ENCODE measurements at places on chromosomes 1 and 21.
A peak's percentile ranks its signal among the peaks of the same experiment; 100 is the strongest.

GRCh38 chr1:204128964-204129896 is 22.6 kb downstream of the ETNK2 start:
- peak; percentile 15 for DNase-seq

GRCh38 chr1:100443811-100444571 is 91.7 kb downstream of the CDC14A start:
- peak; percentile 17 for DNase-seq

DNA sequence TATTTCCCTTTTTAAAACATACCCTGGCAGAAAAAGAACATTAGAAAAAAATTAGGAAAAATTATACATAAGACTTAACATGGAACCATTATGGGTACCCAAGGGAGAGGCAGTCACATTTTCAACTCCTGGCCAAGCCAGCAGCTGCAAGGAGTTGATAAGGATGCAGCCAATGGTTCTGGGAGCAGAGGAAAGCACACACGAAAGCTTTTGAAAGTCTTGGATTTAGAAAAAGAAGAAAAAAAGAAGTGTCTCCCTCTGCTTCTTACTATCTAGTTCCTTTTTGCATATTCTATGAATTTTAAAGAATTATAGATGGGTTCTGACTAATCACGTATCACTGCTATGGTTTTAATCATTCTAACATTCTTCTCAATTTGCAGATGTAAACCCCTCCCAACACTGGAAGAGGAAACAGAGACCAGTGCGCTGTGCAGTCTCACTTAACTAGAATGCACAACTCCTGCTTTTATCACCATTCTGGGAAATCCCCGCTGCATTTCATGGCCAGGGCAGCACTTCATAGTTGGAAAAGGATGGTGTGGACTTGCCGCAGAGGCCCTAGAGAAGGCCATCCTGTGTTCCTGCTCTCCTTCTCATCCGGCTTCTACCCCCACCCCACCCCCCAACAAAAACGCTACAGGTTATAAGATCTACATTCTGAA is 2.7 kb upstream of the CD58 start:
- DNase-seq: no peak

GRCh38 chr1:177937931-177938330 is 31.9 kb downstream of the SEC16B start:
- no peak for DNase-seq

DNA sequence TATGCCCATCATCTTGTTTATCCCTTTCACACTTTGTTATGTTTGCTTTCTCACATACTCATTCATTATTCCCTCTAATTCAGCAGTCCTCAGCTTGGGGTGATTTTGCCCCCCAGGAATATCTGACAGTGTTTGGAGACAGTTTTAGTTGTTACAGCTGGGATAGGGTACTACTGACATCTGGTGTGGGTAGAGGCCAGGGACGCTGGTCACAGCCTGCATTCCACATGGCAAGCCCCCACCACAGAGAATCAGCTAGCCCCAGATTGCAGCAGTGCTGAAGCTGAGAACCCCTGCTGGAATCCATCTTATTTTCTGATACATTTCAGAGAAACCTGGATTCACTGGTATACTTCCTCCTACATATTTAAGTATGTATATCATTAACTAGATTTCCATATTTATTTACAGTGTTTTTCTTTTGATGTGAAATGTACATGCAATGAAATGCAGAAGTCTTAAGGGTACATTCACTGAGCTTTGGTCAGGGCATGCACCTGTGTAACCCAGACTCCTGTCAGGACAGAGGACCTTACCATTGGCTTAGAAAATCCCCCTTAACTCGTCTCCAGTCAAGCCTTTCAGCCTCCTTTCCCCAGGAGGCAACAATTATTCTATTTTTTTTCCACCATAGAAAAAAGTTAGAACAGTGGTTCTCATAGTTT is 68.3 kb downstream of the KIF26B start:
- DNase-seq: no peak

- DNase-seq: no peak
These were observed 78.1 kb upstream of the DNAH14 start for GRCh38 chr1:224851210-224851847.

DNA sequence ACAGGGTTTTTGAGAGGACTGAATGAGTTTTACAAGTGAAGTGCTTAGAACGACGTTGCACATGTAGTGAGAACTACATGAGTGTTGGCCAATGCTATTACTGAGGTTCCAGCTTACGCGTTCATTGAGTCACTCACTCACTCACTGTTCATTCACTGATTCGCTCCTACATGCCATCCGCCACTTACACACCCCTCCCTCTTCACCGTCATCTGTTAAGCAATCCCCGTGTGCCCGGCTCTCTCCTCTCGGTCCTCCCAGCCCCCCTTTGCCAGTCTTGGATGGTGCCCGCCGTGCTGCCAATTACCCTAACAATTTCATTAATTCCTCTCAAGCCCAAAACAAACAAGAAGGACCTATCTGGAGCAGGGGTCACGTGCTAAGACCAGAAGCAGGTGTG is 27.3 kb upstream of the EPHA2 start:
- no peak for DNase-seq

GRCh38 chr1:97007840-97008604 is 286.4 kb downstream of the PTBP2 start:
- DNase-seq: no peak

DNA sequence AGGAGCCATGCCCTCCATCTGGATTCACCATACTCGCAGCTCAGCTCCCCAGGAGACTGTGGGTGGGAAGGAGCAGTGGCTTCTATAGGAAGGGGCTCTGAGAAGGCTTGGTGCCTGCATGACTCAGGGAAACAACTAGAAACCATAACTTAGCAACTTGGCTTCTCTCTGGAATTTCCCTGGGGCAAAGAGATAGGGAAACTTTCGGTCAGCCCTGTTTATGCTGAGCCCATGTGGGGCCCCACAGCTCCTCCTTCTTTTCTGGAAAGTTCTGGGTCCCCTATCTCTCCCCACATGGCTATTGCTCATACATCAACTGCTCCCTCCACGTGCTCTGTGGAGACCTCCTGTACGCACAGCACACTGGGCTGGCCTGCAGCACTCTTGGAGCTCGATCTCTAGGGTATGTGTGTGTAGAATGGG is 39.3 kb downstream of the PLEKHA6 start:
- DNase-seq: no peak

DNA sequence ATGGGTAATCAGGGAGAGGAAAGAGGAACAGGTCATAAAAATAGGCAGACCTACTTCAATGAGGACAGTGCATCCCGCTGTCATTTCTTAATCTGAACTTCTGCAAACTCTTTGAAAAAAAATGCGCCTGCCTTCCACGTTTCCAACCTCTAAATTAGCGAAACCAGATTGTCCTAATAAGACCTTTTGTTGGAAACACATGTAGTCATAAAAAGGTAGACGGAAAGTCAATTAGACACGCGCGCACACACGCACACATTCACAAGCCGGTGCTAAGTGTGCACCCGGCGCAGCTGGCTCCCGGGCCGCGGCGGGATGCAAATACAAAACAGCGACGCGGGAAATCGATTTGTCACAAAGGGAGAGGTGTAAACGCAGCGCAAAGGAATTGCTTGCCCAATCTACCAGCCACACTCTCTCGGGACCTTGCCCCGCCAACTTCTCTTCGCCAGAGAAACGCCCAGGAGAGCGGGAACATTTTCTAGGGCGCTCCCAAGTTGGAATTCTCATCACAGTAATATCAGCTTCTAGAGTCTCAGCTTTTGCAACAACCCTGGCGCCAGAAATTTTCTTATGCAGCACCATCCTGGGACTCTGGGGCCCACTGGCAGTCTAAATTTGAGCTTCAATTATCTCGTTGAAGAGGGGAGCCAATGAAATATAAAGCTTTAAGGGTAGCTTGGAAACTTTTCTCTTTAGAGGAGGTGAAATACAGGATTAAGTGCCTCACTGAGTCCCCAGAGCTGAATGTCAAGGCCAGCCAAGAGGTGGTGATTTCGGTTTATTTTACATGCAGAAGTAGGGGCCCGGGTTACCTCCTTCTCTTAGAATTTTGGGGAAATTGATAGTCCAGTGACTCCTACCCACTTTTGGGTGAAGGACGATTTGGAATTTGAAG is 4.5 kb downstream of the PRRX1 start:
- no peak for DNase-seq

DNA sequence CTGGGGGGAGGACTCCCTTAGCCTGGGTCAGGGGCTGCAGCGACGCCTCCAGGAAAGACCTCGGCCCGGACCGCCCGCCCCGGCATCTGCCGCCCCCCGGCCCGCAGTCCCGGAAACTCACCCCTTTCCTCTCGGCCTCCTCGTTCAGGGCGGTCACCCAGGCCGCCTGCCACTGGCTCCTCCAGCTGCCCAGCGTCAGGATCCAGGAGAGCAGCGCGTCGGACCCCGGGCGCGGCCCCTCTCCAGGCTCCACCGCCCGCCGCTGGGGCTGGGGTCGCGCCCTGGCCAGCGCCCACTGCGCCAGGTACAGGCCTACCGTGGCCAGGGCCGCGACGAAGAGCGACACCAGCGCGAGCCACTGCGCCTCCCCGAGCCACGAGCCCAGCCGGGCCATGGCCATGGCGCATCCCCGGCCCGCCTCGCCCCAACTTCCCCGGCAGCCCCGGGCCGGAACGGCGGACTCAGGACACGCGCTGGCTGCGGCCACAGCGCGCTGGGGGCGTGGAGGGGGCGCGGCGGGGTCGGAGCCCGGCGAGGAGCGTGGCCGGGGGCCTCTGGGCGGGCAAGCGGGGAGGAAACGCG is 478 bp downstream of the C2CD2 start:
- no peak for DNase-seq

- peak; percentile 12 for DNase-seq
These were observed at the start of gene AGO4 for GRCh38 chr1:35807614-35808449. Gene AGO4, plus strand, starts transcription at chr1:35808016. Its CDS starts 401 bp downstream, at chr1:35808417.

DNA sequence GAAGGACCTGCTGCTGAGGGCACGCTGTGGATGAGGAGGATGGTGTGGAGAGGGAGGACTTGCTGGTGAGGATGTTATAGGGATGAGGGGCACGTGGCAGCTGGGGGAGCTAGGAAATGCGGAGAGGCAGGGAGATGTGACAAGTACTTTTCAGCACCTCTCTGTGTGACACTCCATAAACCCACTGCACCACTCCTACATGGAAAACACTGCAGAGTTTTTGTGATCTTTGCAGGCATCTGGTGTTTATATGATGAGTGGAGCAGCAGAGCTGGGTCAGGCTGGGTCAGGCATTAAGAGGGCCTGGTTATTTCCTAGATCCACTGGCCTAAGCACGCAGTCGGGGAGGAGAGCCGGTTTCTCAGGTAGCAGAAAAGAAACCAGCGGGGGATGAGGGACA is 167.3 kb upstream of the COA6 start:
- no peak for DNase-seq

- no peak for DNase-seq
These were observed 648.8 kb downstream of the PLA2G4A start for GRCh38 chr1:187477535-187477934.

DNA sequence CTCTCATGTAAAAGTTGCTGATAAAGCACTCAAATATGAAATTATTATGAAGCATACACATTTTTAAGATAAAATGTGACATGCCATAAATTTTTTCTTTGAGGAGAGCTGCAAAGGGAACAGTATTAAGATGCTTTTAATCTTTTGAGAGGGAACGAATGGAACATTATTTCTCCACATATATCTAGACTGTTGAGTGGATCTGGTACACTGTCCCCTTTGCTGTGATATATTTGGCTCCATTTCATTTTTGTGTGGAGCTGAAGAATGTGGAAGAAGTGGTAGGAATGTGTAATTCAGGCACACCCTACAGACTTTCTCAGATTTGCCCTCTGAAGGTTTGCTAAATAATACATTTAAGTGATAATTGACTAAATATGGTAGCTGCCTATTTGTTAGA is 31.7 kb downstream of the PGM1 start:
- DNase-seq: peak; percentile 36

DNA sequence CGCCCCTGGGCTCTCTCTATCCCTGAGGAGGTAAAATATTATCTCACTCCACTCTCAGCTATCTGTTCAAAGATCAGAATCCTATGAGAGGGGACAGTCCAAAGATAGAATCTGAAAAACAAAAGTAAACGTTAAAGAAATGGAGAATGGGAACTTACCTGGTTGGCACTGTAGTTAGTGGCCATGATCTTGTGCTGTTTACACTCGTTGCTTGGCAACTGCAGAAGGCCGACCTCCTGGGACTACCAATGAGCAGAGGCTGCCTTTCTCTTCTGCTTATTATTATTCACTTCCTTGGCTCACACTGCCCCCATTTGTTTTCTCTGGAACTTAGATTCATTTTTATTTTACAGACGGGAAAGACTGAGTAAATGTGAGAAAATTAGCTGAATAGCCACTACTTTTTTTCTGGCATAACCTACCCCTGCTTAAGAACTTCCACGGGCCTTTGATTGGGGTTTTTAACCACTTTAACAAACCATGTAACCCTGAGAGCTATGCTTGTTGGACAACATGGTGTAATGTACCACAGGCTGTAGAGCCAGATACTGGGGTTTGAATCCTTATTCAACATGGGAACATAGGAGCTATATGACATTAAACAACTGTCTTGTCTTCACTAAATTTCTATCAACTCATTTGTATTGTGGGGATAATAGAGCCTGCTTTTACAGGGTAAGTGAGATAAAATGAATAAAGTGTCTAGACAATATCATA is at the start of gene CFAP126:
CFAP126 (minus strand) TSS at position 193 of the 717 bp plus-strand sequence; CDS start at position 185, 8 bp downstream.
- peak; percentile 2 for DNase-seq

DNA sequence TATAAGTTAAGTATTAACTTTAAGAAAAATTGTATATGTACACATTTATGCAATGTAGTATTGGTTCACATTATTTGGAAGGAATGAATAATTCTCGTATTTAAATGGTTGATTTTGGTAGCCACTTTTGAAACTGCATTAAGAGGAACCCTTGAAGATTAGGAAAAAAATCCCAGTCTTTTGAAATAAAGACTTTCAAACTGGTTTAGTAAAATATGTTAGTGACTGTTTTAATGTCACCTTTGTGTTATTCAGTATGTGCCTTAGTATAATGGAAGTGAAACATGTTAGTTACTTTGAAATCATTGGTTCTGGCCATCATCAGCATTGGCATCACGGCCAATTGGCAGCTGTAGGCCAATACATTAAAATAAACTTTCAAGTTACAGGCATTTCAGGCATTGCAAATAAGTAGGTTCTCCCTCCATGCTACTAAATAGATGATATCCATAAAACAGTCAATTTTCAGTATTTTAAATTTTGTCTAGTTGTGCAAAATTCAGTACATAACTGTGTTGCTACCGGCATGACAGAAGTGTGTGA is 4.4 kb downstream of the MIER1 start:
- no peak for DNase-seq

GRCh38 chr1:27350663-27351540 is 9.1 kb downstream of the SYTL1 start:
- no peak for DNase-seq

DNA sequence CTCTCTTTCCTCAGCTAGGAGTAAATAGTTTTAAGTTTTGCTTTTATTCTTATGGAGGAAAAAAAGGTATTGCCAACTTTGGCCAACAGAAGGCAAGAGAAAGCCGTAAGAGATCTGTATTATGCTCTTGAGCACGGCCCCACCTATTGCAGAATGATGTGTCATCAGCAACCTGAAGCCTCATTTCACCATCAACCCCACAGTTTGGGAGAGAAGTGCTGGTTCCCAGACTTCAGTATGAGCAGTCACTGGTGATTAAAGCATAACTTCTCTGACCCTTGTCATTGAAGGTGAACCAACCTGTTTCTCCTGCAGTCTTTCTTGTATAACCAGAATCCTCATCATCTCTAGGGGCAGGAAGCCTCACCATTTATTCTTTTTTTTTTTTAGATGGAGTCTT is 100.2 kb downstream of the SIPA1L2 start:
- DNase-seq: no peak

- peak; percentile 33 for DNase-seq
These were observed 339.9 kb upstream of the TMPRSS15 start for GRCh38 chr21:18743531-18743930.
